ENCODE measurements at places on chromosomes 5 and 9. TPM values are rescaled to one million over a fixed set of nuclear protein-coding genes. Genes with fewer than 3 reads are reported as not detected.

The SVEP1 gene
- not detected for total RNA-seq

The TNFSF8 gene
- total RNA-seq = 48.5 TPM

The ARL14EPL gene
- not detected for total RNA-seq

The IFNA21 gene
- not detected for total RNA-seq

The CDK7 gene
- total RNA-seq = 27.7 TPM

The ANKRD34B gene
- total RNA-seq = not detected

The CLPTM1L gene
- 118 TPM for total RNA-seq

The BNIP1 gene
- 14.4 TPM for total RNA-seq

The DIRAS2 gene
- not detected for total RNA-seq

The DMRT3 gene
- not detected for total RNA-seq

The ZNF169 gene
- 9.2 TPM for total RNA-seq

The ZNF354B gene
- 15.2 TPM for total RNA-seq

The CDC25C gene
- total RNA-seq = 12.6 TPM

The PCDHGB5 gene
- total RNA-seq = 0.61 TPM

The ALG2 gene
- 31.8 TPM for total RNA-seq

The MOCS2 gene
- 22.0 TPM for total RNA-seq

The IFNA7 gene
- not detected for total RNA-seq

The IL17B gene
- total RNA-seq = not detected

The CYLC2 gene
- total RNA-seq = not detected

The RORB gene
- 0.07 TPM for total RNA-seq

The FOXD4 gene
- total RNA-seq = 0.23 TPM

The ACO1 gene
- total RNA-seq = 9.8 TPM

The TRIO gene
- 17.2 TPM for total RNA-seq

The ANGPTL2 gene
- not detected for total RNA-seq

The MRRF gene
- 39.9 TPM for total RNA-seq

The DPP7 gene
- total RNA-seq = 221 TPM

The KIF4B gene
- not detected for total RNA-seq

The QRFP gene
- not detected for total RNA-seq

The ANKHD1 gene
- total RNA-seq = 128 TPM

The SLC9A3 gene
- total RNA-seq = 1.6 TPM

The OR1J2 gene
- total RNA-seq = not detected

The GBA2 gene
- 62.3 TPM for total RNA-seq

The TSLP gene
- total RNA-seq = not detected

The GFI1B gene
- total RNA-seq = not detected

The PDZD2 gene
- total RNA-seq = not detected

The UGCG gene
- 15.0 TPM for total RNA-seq

The ALDH1A1 gene
- not detected for total RNA-seq

The NUP155 gene
- 57.8 TPM for total RNA-seq

The FGF1 gene
- not detected for total RNA-seq

The PCDHA7 gene
- total RNA-seq = not detected

The SCGB3A1 gene
- total RNA-seq = not detected

The ALDOB gene
- total RNA-seq = not detected

The PIP5K1B gene
- 7.0 TPM for total RNA-seq

The MOB3B gene
- 0.34 TPM for total RNA-seq

The CXXC5 gene
- 1.4 TPM for total RNA-seq

The F2RL2 gene
- not detected for total RNA-seq

The DEPDC1B gene
- 36.5 TPM for total RNA-seq

The TMEM215 gene
- not detected for total RNA-seq

The C7 gene
- not detected for total RNA-seq
